CD4-positive, alpha-beta T cell (primary cell): ENCODE measurements at places on chromosomes 5 and 9. TPM values are rescaled to one million over a fixed set of nuclear protein-coding genes. Genes with fewer than 3 reads are reported as not detected.

Gene CARD6
- 0.53 TPM for total RNA-seq

Gene PCA3
- not detected for total RNA-seq

Gene IL9
- total RNA-seq, result not detected

Gene CKMT2
- 0.17 TPM for total RNA-seq

Gene RNF183
- total RNA-seq, result 0.44 TPM

Gene ACOT12
- 0.44 TPM for total RNA-seq

Gene BARX1
- total RNA-seq, result 0.33 TPM

Gene DPP7
- total RNA-seq, result 344 TPM

Gene MYOZ3
- total RNA-seq, result not detected

Gene SPATA31A1
- not detected for total RNA-seq

Gene MAMDC4
- total RNA-seq, result 3.4 TPM

Gene MELK
- total RNA-seq, result 0.42 TPM

Gene RNF208
- 0.66 TPM for total RNA-seq

Gene MYORG
- total RNA-seq, result 0.58 TPM

Gene CDH10
- not detected for total RNA-seq

Gene IRX2
- total RNA-seq, result not detected

Gene GDF9
- total RNA-seq, result 0.91 TPM

Gene SPACA9
- 0.92 TPM for total RNA-seq

Gene TGFBI
- 4.8 TPM for total RNA-seq

Gene MRPS30
- 43.2 TPM for total RNA-seq

Gene CERCAM
- total RNA-seq, result 0.31 TPM

Gene NADK2
- total RNA-seq, result 13.3 TPM

Gene LMX1B
- not detected for total RNA-seq

Gene MAST4
- total RNA-seq, result 21.6 TPM

Gene MARCOL
- total RNA-seq, result not detected

Gene GCNT4
- total RNA-seq, result 7.4 TPM

Gene GBGT1
- total RNA-seq, result 1.3 TPM

Gene LIFR
- 0.11 TPM for total RNA-seq

Gene FOXD4L5
- not detected for total RNA-seq

Gene PPP3R2
- total RNA-seq, result not detected

Gene CCL27
- not detected for total RNA-seq

Gene IFNA2
- not detected for total RNA-seq

Gene ENTR1
- total RNA-seq, result 43.2 TPM

Gene AP3S1
- total RNA-seq, result 33.6 TPM

Gene CAAP1
- 12.8 TPM for total RNA-seq

Gene GPR151
- total RNA-seq, result not detected

Gene FSD1L
- 0.56 TPM for total RNA-seq

Gene ANKRD20A1
- not detected for total RNA-seq

Gene TMEM232
- 1.1 TPM for total RNA-seq

Gene ANP32B
- 192 TPM for total RNA-seq

Gene TRPM6
- total RNA-seq, result not detected

Gene EPB41L4A
- not detected for total RNA-seq

Gene ANKRD18A
- total RNA-seq, result 7.8 TPM

Gene PCDHA8
- not detected for total RNA-seq
